ENCODE measurements at places on chromosomes 7 and 10. TPM values are rescaled to one million over a fixed set of nuclear protein-coding genes. Genes with fewer than 3 reads are reported as not detected.

The POU6F2 gene
- polyA plus RNA-seq = not detected

The SLC13A1 gene
- polyA plus RNA-seq = not detected

The UCN3 gene
- not detected for polyA plus RNA-seq

The NCF1 gene
- not detected for polyA plus RNA-seq

The TFPI2 gene
- 706 TPM for polyA plus RNA-seq

The TAS2R4 gene
- 0.13 TPM for polyA plus RNA-seq

The TMEM120A gene
- 46.9 TPM for polyA plus RNA-seq

The ATXN7L1 gene
- polyA plus RNA-seq = 4.9 TPM

The ELMO1 gene
- polyA plus RNA-seq = not detected

The OR6B1 gene
- not detected for polyA plus RNA-seq

DNA sequence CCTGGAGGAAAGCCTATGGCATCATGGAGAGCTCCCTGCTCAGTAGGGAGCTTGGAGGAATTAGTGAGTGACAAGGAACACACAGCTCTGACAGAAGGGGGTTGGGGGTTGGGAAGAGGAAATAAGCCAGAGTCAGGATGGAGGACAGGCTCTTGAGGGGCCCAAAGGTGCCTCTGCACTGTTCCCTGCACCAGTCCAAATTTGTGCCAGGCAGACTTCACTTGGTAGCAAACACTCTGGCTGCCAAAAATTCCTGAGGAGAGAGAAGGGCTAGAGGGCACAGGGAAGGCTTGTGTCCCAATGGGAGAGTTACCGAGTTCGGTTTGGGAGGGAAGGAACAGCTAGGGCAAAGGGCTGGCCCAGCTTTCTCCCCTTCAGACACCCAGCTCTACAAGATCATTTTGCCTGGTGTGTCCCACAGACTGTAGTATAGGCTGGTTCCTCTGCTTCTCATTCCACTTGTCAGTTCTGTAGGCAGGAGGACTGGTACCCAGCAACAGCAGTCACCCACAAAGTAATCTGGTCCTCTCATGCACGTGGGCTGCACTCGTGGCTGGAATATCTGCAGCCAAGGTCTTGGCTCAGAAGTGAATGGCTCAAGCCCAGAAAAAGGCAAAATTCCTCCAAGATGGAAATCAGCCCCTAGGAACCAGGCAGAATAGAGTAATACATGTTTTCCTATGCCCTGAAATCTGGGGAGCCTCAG, 8.0 kb upstream of the KCNIP2 start:
- peak; percentile 51 for DNase-seq

DNA sequence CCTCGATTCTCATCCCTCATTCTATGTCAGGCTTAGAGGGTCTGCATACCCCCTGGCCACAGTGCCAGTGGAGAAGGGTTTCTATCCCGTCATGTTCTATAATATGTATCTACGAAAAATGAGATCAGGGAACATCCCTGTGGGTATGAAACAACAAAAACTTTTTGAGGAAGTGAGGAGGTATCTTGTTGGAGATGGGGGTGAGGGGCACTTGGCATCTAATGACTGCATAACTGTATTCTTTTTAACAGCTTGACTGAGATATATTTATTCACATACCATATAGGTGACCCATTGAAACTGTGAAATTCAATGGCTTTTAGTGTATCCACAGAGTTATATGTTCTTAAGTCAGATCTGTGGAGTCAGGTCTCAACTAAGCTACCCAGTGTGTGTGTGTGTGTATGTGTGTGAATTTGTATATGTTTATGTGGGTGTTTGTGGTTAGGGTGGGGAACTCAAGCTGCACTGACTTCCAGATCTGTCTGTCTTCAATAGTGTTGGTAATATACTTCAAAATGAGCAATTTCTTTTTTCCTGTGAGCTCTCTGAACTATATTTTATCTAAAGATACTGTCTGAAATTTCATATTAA, 528.9 kb downstream of the CNTNAP2 start:
- DNase-seq = no peak

DNA sequence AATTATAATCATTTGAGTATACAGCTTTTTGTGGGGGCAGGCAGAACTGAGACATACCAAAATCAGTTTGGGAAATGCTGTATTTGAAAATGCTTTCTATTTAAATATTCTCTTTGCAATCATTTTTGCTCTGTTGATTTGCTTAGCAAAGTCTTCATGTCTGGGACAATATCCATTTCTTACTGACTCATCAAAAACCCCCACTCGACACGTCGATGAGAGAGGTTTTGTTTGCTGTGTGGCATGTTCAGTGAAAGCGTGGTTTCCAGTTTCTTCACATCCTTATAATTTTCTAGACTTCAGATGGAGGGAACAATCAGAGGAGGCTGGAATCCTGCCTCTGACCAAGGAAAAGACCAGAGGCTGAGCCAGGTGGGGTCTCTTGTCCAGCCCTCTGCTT, 28.9 kb downstream of the HTRA1 start:
- DNase-seq = peak; percentile 81

GRCh38 chr10:90801608-90802007, 56.2 kb downstream of the HTR7 start:
- no peak for DNase-seq

DNA sequence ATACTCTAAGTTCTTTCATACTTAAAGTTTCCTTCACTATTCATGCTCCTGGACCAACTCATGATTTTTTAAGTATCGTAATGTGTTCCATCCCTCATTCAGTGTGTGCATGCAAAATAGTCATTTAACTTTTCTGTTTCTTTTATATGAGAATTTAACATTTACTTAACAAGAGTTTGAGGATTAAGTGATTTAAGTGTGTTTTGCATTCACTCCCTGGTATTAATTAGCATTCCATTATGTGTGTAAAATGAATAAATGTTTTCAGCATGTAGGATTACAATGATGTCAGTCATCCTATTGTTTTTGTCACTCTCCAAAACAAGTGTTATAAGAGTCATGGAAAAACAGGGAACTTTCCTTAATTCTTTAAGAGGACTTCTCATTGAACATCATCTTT, 457.7 kb downstream of the IPMK start:
- DNase-seq = no peak

DNA sequence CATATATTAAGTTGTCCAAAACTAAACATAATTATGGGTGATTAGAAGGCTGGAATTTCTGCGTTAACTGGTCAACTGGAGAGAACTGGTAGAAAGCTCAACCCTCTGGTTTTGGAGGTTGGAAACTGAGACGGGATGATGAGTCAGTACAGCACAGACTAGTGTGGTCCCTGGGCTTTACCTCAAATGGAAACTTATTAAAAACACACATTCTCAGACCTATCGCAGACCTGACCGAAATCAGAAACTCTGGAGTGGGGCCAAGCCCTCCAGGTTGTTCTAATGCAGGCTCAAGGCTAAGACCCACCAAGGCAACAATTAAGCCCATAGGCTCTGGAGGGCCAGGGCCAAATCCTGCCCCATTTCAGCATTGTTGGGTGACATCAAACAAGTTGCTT, 136.9 kb downstream of the KCNMA1 start:
- DNase-seq = peak; percentile 24

DNA sequence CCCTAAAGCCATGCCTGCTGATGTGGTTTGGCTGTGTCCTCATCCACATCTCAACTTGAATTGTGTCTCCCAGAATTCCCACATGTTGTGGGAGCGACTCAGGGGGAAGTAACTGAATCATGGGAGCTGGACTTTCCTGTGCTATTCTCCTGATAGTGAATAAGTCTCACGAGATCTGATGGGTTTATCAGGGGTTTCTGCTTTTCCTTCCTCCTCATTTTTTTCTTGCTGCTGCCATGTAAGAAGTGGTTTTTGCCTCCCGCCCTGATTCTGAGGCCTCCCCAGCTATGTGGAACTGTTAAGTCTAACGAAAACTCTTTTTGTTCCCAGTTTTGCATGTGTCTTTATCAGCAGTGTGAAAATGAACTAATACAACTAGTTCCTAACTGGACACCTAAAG, 11.8 kb downstream of the MACROH2A2 start:
- no peak for DNase-seq

- no peak for DNase-seq
Measured at GRCh38 chr10:1645896-1646295, 91.4 kb downstream of the ADARB2 start.

GRCh38 chr10:62924344-62924748, 108.2 kb upstream of the EGR2 start:
- no peak for DNase-seq

DNA sequence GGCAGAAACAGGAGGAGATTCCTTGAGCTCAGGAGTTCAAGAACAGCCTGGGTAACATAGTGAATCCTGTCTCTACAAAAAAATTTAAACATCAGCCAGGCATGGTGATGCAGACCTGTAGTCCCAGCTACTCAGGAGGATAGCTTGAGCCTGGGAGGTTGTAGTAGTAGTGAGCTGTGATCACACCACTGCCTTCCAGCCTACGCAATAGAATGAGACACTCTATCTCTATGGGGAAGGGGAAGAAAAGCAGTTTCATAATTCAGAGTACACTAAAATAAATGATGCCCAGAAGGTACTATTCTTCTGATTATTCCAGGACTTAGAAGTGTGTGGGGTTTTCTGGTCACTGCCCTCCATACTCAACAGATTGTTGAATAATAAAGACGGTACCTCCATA, 177.3 kb downstream of the KMT2E start:
- no peak for DNase-seq

- no peak for DNase-seq
Measured at GRCh38 chr7:141568227-141568626, 17.0 kb downstream of the AGK start.

- DNase-seq = no peak
Measured at GRCh38 chr7:112263519-112263918, 57.0 kb downstream of the ZNF277 start.

DNA sequence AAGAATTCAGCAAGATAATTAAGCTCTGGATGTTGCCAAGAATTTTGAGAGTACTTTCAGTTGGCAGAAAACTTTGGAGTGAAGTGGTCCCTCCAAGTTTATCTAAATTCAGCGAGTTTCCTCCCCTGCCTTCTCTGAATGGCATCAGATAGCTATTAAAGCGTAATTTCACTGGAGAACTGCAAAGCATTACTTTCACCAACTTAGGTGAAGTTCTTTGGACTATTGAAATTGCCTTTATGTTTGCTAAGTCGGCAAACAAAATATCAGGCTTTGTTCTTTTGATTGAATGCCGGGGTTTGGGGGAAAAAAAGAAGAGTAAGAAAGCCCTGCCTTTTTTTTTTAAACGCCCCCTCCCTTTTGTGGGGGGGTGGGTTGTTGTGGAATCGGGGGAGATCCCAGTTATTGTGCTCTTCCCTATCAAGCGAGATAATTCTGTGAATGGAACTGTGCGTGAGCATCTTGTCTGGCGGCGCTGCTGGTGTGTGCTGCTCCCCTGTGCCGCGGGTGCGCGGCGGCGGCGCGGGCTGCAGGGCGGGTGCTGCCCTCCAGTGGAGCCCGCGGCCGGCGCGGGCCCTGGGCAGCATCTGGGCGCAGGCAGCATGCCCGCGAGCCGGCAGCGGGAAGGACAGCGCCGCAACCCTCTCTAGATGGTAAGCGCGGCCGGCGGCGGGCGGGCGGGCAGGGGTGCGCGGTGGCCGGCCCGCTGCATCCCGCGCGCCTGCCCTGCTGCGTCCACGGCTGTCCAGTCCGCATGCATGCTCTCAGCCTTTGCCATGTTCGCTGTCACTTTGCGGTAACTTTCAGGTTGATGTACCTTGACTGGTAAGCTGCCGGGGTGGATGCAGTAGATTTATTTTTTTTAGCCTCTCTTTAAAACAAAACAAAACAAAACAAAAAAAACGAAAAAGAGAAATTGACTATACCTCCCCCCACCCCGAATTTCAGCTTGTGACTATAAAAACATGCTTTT, 176.5 kb downstream of the TCF7L2 start:
- peak; percentile 95 for DNase-seq

DNA sequence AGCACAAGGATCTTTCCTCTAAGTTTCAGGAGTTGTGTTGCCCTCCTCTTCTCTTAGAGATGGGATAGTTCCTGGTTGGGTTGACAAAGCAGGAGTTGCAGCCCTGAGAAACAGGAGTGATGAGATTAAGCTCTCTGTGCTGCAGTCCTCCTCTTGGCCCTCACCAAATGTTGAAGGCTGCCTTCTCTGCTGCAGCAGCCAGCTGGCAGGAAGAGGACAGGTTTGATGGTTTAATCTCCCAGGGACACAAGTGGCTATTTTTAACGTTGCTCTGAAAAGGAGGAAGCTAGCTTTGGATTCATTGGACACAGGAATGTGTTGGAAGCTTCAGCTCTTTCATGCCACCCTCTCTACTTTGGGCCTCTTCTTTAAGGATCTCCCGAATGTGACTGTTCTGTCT, 9.4 kb downstream of the STRIP2 start:
- DNase-seq = no peak

- DNase-seq = no peak
Measured at GRCh38 chr7:156604836-156605695, 35.5 kb upstream of the RNF32 start.

DNA sequence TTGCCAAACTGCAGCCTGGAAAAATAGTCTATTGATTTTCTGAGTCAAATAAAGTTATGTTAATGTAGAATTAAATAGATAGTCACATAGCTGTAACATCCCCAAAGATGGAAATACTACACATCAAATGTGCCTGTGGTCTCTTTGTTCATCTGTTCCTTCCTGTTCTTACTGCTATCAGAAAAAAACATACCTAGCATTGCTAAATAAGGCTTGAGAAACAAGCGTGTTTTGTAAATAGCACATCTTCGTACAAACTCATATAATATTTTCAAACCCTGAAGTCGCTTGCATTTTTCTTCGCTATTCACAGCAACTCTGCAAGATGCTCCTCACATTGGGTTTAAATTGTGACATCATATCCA, 116.1 kb downstream of the KLF6 start:
- no peak for DNase-seq

DNA sequence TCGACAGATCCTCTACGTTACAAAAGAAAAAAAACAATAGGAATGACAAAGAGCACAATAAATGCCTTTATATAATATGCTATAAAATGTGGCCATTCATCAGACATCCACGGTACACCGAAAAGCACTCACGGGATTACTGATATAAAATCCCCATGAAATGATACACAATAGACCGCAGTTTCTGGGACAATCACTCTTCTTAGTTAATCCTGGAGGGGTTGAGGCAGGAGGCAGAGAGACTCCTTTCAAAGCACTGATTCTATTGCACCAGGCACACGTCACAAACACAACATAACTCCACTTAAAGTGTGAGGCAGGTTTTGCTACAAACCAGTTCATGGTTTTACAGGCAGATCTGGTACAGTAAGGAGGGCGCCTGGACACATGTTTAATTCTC, 113.8 kb downstream of the FGFR2 start:
- no peak for DNase-seq

DNA sequence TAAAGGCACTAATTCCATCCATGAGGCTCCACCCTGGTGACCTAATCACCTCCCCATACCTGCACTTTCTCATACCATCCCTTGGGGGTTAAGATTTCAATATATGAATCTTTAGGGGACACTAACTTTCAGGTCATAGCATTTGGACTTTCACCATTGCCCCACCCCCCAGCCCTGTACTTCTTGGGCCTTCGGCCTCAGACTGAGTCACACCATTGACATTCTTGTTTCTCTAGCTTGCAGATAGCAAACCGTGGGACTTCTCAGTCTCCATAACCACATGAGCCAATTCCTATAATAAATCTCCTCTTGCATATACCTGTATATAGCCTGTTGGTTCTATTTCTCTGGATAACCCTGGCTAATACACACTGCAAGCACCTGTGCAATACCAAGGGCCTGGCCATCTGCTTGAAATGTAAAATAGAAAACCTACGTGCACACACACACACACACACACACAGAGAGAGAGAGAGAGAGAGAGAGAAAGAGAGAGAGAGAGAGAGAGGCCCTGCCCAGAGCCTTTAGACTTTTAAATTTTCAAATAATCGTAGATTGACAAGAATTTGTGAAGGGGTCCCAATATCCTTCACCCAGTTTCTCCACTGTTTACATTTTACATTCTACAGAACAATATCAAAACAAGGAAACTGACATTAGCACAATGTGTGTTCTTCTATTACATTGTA, 25.3 kb downstream of the ANXA8 start:
- DNase-seq = peak; percentile 90
